ENCODE measurements at places on chromosomes 4 and X.

DNA sequence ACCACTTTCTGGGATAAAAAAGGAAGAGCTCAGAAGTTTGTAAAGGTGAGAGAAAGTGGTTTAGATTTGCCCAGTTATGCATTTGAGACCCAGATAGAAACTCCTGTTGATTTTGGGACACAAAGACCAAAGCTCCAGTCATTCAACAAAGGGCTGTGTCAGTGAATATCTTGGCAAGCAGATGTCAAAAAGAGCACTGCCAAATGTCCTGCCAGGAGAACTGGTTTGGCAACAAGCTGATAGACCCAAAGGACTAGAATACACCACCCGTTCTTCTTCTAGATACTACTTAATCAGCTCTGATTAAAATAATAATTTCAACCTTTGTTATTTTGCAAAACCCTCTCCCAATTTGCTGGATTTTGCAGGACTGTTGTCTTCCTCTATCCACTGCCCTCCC, 121.4 kb downstream of the NHS start:
- DNase-seq, result no peak

GRCh38 chrX:38365954-38366353, 13.6 kb downstream of the OTC start:
- DNase-seq, result no peak

DNA sequence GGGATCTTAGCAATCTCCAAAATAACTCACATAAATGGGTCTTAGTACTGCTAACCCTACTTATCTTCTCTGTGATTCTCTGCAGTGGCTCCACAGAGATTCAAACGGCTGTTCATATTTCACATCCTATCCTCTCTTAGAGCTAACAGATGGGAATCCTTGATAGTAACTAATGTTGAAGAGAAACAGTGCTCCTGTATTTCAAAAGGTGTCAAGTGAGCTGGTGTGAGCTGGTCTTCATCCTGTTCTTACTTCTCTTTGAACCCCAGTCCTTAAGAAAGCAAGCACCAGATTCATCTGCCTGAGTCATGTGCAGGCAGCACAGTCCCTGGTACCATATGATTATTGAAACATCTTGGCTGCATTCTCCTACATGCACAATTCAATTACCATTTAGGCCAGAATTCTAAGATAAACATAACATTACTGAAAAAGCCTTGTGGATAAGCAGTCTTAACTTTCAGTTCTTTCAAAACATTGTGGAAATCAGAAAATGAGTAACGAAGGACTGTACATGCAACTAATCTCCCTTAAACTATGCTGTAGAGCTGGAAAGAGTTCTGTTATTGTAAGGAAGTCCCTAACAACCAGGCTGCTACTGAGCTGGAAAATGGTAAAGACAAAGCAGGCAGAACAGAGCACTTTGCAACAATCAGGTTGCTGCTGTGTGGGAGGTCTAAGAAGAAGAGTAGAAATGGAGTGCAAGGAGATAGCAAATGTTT, 153.1 kb downstream of the NPNT start:
- DNase-seq, result no peak

- DNase-seq, result no peak
Observed at GRCh38 chr4:185591679-185592141, 56.4 kb upstream of the PDLIM3 start.

DNA sequence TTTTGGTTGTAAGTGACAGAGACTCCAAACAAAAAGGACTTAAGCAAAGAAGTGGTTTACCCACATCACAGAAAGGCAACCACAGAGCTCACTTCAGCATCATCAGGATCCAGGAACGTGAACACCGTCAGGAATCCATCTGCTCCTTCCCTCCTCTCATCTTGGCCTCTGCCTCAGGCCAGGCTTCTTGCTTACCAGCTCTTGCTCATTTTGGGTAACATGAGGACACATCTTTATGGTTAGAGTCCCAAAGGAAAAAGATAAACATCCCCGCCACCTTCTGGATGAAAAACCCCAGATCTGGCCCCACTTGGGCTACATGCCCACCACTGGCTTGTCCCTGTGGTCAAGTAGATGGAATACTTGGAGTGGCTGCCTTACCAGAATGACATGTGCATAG, 176.8 kb upstream of the RPL34 start:
- DNase-seq, result no peak

Data from D721Med (cell line).